Articular chondrocyte of knee joint (primary cell): ENCODE measurements at places on chromosomes 16 and 17. TPM values are rescaled to one million over a fixed set of nuclear protein-coding genes. Genes with fewer than 3 reads are reported as not detected.

SPN gene
- total RNA-seq = not detected in 2 replicates

SEPTIN12 gene
- not detected in 2 replicates for total RNA-seq

NXPH3 gene
- total RNA-seq = 5.8 and 6.0 TPM in 2 replicates

LPO gene
- total RNA-seq = under 0.01 TPM in 1 of 2 replicates, not detected in the other

AOC2 gene
- 1.3 and 2.6 TPM in 2 replicates for total RNA-seq

OSGIN1 gene
- total RNA-seq = 3.9 and 4.1 TPM in 2 replicates

SHCBP1 gene
- 11.6 and 16.5 TPM in 2 replicates for total RNA-seq

BCAR1 gene
- total RNA-seq = 44.7 and 45.9 TPM in 2 replicates

GSG1L2 gene
- total RNA-seq = not detected in 2 replicates

AOC3 gene
- 0.13 and 0.54 TPM in 2 replicates for total RNA-seq

TNFRSF13B gene
- not detected in 2 replicates for total RNA-seq

DECR2 gene
- 10.2 and 10.5 TPM in 2 replicates for total RNA-seq

VTN gene
- 0.22 and 0.65 TPM in 2 replicates for total RNA-seq

ADGRG3 gene
- not detected in 2 replicates for total RNA-seq

HBA1 gene
- total RNA-seq = not detected in 2 replicates

AFMID gene
- total RNA-seq = 39.2 and 43.0 TPM in 2 replicates

CCL17 gene
- total RNA-seq = not detected in 2 replicates

SLFN12 gene
- 13.5 and 20.9 TPM in 2 replicates for total RNA-seq

CA7 gene
- not detected in 2 replicates for total RNA-seq

CFDP1 gene
- total RNA-seq = 45.3 and 47.1 TPM in 2 replicates

TP53 gene
- 40.6 and 40.8 TPM in 2 replicates for total RNA-seq

OMG gene
- total RNA-seq = 0.13 TPM in 1 of 2 replicates, not detected in the other

CCDC144A gene
- 9.9 and 11.9 TPM in 2 replicates for total RNA-seq

ERN2 gene
- total RNA-seq = 0.11 and 0.13 TPM in 2 replicates

CLEC18A gene
- 0.65 and 0.86 TPM in 2 replicates for total RNA-seq

APOBR gene
- total RNA-seq = not detected in 2 replicates

HCFC1R1 gene
- total RNA-seq = 12.8 and 18.4 TPM in 2 replicates

KRTAP4-4 gene
- total RNA-seq = not detected in 2 replicates

SDR42E1 gene
- 6.8 and 9.9 TPM in 2 replicates for total RNA-seq

IRX5 gene
- 7.6 and 10.3 TPM in 2 replicates for total RNA-seq

KRTAP1-5 gene
- 1.3 and 11.6 TPM in 2 replicates for total RNA-seq

MMP15 gene
- 3.8 and 3.9 TPM in 2 replicates for total RNA-seq

CARD14 gene
- total RNA-seq = under 0.01 and 0.13 TPM in 2 replicates

NCOR1 gene
- 98.4 and 111 TPM in 2 replicates for total RNA-seq

GJC1 gene
- 8.2 and 36.2 TPM in 2 replicates for total RNA-seq

MMP28 gene
- total RNA-seq = 0.26 and 1.2 TPM in 2 replicates

LAT gene
- total RNA-seq = 0.54 and 0.78 TPM in 2 replicates

GNG13 gene
- total RNA-seq = not detected in 2 replicates

CLEC18B gene
- total RNA-seq = not detected in 2 replicates

ZNF385C gene
- total RNA-seq = not detected in 2 replicates

GCGR gene
- total RNA-seq = not detected in 2 replicates
